ENCODE measurements at places on chromosomes 13 and 19. TPM values are rescaled to one million over a fixed set of nuclear protein-coding genes. Genes with fewer than 3 reads are reported as not detected.
A peak's percentile ranks its signal among the peaks of the same experiment; 100 is the strongest.

SIGLEC8 gene
- not detected for polyA plus RNA-seq

CLEC17A gene
- polyA plus RNA-seq = not detected

PALM3 gene
- 45.8 TPM for polyA plus RNA-seq

ZNF793 gene
- 4.3 TPM for polyA plus RNA-seq

GRCh38 chr13:34933349-34933748 is 8.7 kb upstream of the NBEA start:
- DNase-seq = no peak

- DNase-seq = no peak
Observed at GRCh38 chr19:57161985-57162539, 5.2 kb downstream of the DUXA start.

DNA sequence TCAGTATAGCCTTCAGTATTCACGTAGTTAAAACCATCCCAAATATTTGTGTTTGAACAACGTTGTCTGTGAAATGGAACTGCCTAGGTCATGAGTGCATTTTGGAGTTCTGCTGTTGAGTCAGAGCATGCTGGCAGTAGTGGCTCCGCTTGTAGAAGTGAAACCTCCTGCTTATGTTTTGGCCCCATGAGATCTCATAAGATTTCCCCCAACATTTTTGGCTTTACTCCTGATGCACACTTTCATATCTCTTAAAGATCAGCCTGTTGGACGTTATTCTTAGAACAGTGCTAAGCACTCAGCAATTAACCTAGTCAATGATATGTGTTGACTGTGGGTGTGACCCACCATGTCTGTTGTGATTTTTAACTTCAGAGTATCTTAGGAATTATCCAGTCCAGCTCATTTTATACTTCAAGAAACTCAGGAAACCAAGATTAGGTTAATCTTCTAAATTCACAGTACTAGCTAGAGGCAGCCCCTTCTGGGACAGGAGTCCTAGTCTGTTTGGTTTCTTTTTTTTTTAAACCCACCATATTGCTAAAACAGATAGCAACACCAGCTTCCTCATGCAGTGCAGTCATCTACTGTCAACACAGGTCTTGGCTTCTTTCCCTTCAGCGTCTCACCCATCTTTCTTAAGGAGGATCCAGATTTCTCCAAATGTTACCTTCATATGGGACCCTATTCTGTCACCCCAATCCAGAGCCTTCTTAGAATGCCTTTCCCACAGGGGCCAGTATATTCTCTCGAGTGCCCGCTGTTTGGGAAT is 26.2 kb downstream of the RAP2A start:
- no peak for DNase-seq

- no peak for DNase-seq
Observed at GRCh38 chr13:41931337-41931736, 29.6 kb downstream of the VWA8 start.

DNA sequence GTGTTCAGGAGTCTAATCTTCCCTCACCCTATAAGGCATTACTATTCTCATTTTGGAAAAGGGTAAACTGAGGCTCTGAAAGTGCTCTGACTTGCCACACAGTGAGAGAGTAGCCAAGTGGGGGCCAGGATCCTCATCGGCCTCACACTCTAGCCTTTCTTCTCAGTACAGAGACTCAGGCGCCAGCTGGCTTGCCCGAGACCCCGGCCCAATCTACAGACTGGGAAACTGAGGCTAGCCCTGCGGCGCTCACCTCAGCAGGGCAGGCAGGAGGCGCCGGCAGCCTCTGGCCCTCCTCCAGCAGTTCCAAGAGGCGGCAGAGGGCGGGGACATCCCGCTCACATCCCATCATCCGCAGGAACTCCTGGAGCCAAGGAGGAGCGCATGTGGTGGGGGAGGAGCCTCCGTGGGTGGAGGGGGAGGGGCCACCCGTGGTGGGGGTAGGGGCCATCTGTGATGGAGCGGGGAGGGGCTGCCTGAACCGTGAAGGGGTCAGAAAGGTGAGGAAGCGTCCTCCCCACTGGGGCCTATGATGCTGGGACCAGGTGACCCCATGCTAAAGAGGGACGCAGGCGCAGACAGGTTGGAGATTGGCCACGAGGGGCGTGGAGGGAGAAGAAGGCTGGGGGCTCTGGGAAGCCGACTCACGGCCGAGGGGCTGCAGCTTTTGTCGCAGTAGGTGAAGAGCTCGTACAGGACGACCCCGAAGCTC is 8.7 kb upstream of the INSL3 start:
- DNase-seq = peak; percentile 60

GRCh38 chr13:53200075-53200474 is 171.5 kb downstream of the OLFM4 start:
- DNase-seq = no peak

- DNase-seq = peak; percentile 56
Observed at GRCh38 chr19:10430505-10431253, 10.3 kb downstream of the PDE4A start.

- no peak for DNase-seq
Observed at GRCh38 chr19:31890230-31890629, 455.2 kb upstream of the ZNF507 start.

GRCh38 chr13:27170516-27171243 is 931 bp downstream of the USP12 start:
- peak; percentile 77 for DNase-seq

DNA sequence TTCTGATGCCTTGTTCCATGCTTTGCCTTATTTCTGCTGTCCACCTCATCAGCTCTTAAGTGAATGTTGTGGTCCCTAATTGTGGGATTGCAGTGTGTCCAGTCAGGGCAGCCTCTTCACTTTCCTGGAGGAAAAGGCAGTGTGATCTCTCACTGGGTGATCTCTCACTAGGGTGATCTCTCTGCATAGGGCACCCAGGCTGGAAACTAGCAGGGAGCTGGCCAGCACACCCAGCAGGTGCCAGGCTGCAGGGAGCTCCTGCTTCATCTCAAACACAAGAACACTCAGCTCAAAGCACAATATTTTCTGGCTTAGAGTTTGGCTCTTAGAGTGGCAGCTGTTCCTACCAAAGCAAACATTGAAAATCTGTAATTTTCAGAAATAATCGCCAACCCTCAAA is 36.5 kb upstream of the TSHZ3 start:
- DNase-seq = no peak

DNA sequence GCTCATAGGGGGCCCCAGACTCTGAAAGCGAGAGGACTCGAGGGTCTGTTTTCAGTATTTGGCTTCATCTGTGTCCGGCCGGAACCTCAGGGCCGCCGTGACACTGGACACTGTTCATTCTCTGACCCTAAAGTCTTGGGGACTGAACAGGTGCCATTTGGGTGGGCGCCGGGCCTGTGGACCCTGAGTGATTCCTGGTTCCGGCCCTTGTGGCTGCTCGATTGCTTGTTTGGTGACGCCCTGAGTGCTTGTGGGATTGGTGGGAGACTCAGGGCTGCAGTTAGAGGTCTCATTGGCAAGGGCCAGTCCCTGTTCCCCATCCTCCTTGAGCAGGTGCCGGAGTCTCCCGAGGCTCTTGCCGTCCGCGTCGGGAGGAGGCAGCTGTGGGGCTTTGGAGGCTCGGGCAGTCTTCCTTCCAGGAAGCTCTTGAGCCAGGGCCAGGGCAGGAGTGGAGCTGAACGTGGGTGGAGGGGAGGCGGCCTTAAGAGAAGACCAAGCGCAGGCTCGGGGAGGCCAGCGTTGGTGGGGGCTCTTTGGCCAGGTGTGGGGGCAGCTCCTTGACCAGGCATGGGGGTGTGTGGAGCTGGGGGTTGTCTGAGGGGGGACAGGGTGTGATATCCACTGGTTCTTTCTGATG is 4.7 kb downstream of the PTBP1 start:
- peak; percentile 82 for DNase-seq

DNA sequence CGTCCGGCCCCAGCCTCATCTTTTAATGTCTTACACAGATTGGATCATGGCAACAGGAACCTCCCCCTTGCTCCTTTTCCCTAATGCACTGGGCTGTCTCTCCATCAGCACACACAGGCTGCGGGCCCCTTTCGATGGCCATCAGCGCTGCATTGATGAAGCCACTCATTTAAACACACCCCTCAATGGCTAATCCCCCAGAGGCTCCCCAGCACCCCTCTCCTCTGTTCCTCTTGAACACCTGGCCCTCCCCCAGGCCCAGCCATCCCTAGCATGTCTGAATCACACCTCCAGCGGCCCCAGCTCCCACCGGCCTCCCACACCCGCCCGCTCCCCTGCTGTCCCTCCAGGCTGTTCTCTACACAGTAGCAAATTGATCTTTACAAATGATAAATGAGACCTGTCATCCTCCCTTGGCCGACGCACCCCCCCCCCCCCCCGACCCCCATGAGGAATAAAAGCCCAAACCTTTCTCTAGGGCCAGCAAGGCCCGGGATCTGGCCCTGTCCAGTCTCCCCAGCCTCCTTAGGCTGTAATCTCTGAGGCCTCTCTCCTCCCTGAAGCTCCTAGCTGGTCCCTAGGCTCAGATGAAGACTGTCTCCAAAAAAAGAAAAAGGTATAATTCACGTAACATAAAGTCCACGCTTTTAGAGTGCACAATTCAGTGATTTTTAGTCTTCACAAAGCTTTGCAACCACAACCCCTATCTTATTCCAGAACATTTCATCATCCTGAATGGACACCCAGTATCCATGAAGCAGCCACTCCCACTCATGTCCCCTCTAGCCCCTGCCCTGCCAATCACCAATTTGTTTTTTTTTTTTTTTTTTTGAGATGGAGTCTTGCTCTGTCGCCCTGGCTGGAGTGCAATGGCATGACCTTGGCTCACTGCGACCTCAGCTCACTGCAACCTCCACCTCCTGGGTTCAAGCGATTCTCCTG is 7.4 kb downstream of the RPL28 start:
- DNase-seq = no peak

DNA sequence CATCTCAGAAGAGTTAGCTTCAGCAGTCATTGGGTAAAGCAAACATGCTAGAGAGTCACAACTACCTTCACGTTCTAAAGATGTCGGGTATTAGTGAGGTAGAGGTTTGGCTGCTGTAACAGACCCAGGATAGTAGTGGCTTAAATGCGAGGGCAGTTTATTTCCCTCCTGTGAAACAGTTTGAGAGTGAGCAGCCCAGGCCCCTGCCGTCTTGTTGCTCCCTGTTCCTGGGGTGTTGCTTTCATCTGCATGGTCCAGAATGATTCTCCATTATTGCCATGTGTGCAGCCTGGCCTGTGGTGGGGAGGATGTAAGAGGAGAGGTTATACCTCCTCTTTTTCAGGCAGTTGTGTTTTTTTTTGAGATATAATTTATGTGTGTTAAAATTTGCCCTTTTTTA is 63.7 kb downstream of the SIPA1L3 start:
- DNase-seq = no peak

DNA sequence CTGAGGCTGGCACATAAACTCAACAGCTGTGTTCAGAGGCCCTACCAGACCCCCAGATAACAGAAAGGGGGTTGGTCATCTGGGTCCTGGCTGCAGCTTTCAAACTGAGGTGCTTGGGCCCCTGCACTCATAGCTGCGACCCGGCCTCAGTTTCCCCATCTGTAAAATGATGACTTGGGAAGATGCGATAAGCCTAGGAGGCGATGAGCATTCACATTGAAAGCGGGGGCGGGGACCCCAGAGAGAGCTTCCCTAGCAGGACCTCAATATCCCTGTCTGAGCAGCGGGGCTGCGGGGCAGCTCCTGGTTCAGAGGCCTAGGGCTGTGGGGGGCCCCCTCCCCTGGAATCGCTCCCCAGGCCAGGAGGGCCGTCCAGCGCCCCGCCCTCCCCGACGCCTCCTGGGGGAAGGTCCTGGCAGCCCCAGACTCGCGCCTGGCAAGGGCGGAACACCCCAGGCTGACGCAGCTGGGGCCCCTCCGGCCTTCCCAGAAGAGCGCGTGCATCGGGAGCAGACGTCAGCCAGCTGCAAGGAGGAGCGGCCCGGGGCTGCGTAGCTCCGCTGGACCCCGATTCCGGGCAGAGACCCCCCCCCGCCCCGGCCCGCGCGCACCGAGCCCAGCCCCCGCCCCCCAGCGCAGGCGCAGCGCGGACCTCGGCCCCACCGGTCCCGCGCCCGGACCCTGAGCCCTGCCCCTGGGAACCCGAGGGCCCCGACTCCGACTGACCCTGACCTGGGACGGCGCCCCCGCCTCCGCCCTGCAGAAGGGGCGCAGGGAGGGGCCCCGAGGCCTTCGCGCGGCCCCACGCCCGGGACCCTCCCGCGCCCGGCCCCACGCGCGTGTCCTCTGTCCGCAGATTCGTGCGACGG is 3.5 kb downstream of the FSTL3 start:
- DNase-seq = peak; percentile 74

DNA sequence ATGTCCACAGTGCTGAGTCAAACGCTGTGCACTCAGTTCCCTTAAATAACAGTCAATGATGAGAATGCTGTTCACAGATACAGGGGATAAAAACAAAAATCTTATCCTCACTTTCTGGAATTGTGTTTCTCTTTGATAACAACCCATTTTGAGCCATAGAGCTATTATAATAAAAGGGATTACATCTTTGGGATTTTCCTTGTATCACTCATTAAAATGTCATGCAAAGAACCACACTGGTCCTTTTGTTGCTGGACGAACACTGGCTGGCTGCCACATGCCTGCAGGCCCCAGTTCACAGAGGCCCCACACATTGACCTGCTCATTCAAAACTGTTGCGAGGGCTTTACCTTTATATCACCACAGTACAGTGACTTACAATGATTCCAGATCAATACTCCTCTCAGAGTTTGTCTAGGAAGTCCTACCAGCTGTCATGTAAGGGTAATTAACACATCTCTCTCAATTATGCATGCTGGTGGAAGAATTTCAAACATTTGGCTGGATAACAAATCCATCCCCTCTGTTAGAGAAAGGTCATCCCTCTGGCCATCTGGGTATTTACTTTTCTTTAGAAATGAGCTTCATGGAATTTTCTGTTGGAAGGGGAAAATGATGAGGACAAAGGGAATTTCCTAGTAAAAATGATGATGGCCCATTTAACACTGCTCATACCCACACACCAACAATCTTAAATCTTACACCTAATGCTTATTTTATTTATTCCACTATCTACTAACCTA is 85.9 kb downstream of the MBNL2 start:
- DNase-seq = no peak

DNA sequence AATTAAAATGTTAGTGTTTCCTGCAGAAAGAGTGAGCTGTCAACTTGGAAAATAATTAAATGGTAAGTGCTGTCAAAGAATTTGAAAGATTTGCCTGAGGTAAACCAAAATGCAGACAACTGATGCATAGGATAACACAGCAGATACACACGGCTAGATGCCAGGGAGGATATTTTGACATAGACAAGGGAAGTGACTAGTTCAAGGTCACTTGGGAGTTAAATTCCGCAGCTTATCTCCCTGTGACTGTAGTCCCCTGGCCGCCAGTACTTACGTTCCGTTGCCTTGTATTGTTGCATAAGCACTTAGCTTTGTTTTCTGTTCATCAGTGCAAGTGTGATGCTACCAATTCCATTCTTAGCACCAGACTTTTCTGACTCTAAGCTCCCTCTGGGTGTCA is 247.3 kb upstream of the MAB21L1 start:
- no peak for DNase-seq

- no peak for DNase-seq
Observed at GRCh38 chr13:50224534-50224933, 209.3 kb downstream of the KCNRG start.
